NCI-H2171 (cell line): ENCODE measurements at places on chromosomes 13 and 19.

DNA sequence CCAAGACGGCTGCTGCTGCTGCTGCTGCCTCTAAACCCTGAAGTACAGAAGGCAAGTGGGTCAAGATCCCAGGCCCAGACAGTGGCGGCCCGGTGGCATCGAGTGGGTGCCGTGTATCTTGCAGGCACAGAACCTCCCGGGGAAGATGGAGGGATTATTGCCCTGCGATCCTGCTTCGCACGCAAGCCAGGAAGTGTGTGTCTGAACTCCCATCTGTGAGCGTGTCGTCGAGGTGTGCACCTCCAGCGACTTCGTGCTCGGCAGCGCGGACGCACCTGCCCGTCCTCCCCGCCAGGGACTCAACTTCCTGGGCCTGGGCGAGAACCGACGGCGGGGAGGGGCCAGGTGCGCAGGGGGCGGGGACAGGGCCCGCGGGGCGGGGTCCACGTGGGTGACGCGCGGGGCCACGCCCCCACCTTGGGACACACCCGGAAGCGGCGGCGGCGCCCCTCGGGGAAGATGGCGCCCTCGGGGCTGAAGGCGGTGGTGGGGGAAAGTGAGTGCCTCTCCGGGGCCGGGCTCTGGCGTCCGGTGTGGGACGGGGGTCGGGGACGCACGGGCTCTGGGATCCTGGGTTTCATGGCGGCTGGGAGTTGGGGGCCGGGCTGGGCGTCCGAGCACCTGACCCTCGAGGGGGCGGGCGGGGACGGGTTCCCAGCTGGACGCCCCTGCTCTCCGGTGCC is at the start of gene STXBP2:
Gene STXBP2, plus strand, starts transcription at position 420 of the 683 bp plus-strand sequence. Its CDS starts 40 bp downstream, at position 460.
- DNase-seq, result peak; percentile 82

- no peak for DNase-seq
Measured at GRCh38 chr13:112603641-112604225, 15.8 kb upstream of the TUBGCP3 start.

- DNase-seq, result no peak
Measured at GRCh38 chr13:42275098-42275471, 3.1 kb downstream of the AKAP11 start.

DNA sequence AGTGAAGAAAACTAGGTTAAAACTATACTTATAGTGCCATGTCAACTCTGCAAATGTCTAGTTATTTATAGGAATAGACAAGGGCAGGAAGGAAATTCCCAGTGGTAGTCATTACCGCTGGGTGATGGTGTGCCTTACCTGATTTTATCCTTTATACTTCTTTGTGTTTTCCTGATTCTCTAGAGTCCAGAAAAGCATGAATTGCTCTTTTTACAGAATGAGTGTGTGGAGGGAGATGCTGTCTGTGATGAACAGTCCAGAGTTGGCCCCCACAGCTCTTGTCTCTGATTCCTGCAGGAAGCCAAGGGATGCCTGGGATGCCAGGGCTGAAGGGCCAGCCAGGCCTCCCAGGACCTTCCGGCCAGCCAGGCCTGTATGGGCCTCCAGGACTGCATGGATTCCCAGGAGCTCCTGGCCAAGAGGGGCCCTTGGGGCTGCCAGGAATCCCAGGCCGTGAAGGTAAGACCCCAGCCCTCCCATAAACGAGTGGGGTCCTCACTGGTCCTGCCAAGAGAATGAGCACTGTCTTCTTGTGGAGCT is 83.7 kb downstream of the RAB20 start:
- DNase-seq, result no peak

DNA sequence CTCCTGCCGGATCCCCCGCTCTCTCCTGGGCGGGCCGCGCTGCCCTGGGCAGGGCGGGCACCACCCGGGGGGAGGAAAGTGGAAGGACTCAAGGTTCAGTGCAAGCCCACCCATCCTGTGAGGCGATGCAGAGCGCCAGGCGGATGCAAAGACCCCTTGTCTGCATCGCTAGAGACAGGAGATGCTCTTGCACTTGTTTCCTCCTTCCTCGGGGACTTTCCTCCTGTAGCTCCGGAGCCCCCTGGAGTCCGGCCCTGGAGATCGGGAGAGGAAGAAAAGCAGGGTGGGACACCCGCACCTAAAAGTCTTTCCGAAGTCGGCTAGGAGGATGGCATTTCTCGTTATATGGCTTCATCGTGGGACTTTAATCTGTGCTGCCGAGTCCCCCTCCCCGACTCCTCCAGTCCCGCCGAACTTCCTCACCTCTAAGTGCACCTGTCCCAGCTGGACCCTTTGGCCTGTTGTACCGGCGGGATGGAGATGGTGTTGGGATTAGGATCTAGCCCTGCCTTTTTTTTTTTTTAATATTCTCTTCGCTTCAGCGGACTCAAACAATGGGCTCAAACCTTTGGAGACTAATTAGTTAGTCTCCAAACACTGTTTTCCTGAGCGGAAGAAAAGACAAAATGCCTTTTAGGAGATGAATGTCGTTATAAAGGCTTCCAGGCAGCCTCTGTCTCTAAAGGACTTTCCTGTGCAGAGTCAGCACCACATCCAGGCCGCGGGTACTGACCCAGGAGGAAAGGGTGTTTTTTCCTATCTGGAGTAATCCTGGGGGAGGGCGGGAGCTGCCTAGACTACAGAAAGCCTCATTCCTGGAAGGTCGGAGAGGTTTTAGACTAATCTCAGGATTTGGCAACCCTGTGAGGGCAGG is 725 bp downstream of the FAM124A start:
- no peak for DNase-seq

DNA sequence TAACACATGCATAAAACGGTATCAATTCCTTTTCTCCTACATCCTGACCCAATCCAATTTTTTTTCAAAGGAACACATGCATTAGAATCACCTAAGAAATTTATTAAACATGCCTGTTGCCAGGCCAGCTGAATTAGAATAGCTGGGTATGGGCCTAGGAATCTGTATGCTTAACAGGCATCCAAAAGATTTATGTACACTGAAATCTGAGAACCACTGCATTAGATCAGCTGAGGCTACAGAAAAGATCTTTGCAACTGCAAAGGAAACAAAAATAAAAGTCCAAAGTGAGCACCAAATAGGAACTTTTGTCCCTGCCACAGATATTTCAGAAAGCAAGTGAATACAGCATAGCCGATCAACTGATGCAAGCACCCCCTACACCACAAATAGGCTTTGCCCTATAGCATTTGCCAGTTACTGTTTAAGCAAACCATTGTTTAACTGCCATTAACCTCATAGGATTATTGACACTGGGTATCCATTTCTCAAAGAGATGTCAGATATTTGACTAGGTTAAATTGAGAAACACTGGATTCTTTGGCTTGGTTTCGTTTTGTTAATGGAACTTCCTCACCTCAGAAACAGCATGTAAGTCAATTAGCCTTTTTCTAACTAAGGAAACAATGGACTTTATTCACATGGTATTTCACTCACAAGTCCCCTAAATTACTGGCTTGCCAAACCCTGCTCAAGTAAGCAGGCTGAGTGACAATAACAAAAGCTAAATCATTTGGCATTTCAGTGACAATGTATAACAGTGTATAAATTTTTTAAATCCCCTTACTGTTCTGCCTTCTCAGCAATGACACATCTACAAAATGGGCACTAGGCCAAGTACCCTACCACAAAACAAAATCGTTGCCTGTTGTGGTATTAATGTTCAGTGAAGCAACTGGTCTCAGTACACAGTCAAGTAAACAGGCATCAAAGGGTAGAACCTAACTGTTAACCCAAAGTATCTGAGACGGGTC is 67.8 kb downstream of the SUCLA2 start:
- no peak for DNase-seq

GRCh38 chr13:30142486-30143211 is 164.7 kb downstream of the KATNAL1 start:
- DNase-seq, result no peak

DNA sequence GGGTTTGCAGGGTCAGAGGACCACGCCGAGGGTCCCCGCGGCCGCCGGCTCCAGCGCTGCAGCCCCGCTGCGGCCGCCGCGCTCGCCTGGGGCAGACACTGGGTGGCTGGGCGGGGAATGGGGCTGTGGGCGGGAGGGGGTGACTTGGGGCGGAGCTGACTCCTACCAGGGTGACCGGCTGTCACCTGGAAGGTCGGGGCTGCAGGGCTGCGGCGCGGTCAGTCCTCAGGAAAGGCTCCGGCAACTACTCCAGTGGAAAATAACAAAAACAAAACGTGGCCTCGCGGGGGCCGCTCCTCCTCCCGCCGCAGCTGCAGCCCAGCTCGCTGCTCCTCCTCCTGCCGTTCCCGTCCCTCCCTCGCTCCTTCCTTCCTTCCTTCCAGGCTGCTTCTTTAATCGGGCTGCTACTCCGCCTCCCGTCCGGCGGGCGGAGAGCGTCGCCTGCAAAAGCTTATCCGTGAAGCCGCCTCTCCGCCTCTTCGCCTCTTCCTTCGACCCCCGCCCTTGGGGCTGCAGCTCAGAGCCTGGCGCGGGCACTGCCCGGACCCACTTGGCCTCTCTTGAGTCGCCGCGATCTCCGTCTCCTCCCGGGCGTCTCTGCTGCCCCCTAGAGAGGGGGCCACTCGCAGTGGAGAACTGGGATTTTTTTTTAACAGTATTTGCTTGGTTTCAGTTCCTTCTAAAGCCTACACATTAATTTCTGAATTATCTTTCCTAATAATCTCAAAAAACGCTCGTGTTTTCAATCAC is at the start of gene TBC1D4:
Gene TBC1D4, minus strand, starts transcription at position 100 of the 750 bp plus-strand sequence. CDS start 402 bp downstream, outside the sequence.
- DNase-seq, result peak; percentile 84

GRCh38 chr13:112686364-112686763 is 3.5 kb upstream of the ATP11A start:
- DNase-seq, result no peak

- DNase-seq, result no peak
Measured at GRCh38 chr13:110664041-110664440, 41.9 kb downstream of the CARS2 start.
